ENCODE measurements at places on chromosomes 12 and 14.

GRCh38 chr12:116222358-116222757 is 55.1 kb downstream of the MED13L start:
- DNase-seq = peak; percentile 35

- DNase-seq = no peak
Observed at GRCh38 chr14:94165744-94166143, 8.4 kb upstream of the PPP4R4 start.

- no peak for DNase-seq
Observed at GRCh38 chr12:13273850-13274249, 77.3 kb downstream of the EMP1 start.

GRCh38 chr12:88784166-88784565 is 203.9 kb upstream of the KITLG start:
- no peak for DNase-seq

GRCh38 chr12:83971781-83972180 is 940.8 kb downstream of the SLC6A15 start:
- DNase-seq = no peak

DNA sequence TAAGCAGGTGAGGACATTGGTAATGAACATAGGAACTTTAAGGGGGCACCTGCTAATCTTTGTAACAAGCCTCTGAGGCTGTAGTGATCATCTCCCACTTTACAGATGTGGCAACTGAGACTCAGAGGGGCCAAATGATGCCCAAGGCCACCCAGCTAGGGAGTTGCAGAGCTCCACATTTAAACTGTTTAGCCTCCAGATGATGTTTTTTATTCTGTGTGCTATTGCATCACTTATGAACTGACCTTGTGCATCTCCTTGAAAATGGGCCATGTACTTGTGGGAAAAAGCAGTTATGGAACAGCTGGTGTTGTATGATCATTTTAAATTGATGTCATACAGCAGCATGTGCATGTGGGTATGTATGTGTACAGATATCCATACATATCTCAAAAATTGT is 41.4 kb downstream of the TPCN1 start:
- DNase-seq = no peak

GRCh38 chr12:117046011-117046369 is 53.2 kb downstream of the TESC start:
- no peak for DNase-seq

- DNase-seq = no peak
Observed at GRCh38 chr14:100894416-100894815, 9.1 kb downstream of the RTL1 start.

- DNase-seq = no peak
Observed at GRCh38 chr12:19138551-19138950, 9.0 kb downstream of the PLEKHA5 start.

GRCh38 chr12:123571343-123571813 is 13.0 kb upstream of the TMED2 start:
- no peak for DNase-seq

DNA sequence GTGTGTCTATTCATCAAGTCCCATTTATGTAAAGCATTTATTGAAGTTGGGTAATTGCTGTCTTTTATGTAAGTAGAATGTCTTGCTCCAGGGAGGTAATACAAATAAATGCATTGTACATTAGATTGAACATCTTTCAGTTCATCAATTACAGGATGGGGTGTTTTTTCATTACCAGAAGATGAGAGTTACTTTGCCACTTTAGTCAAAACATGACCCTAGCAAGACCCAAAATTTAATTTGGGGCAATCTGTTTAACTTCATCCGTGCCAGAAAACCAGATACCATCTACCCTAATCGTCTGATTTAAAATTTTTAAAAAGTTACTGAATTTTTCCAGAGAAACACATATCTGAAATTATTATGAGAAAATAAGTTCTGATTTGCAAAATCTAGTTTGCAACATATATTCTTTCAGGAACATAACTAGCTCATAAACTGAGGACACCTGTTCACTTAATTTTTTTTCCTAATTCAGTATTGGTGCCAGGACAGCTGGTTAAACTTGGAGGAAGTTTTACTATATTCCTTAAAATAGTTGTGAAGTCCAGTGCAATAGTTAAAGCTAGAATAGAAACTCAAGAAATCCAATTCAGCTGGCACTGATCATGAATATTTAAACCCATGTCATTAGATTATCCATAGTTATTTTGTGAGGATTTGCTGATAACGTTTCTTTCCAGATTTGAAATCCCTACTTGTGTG is 114.5 kb downstream of the SRGAP1 start:
- no peak for DNase-seq

DNA sequence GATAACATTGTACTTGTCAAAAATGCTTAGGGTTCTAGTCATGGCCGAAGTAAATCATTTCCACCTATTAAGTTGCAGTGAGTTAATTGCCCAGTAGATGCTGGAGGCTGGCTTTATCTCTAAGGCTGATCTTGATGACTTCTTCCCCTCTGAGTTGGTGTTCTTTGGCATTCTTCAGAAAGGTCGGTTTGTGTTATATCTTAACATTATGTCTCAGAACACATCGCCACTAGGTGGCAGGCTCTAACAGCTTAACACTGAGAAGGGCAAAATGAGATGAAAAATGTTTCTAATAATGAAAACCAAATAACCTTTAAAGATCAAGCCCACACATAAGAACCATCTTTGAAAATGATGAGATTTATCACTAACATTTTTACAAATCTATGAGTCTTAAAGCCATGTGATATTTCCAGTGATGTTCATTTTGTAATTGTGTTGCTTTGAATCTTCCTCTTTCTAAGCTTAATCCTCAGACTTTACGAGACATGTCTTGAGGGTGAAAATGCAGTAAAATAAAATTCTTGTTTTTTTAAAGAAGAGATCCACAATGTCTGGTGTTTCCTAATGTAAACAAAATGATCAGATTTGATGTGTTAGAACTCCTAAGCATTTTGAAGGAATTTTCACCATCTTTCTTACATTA is 28.6 kb downstream of the SUDS3 start:
- DNase-seq = peak; percentile 53

GRCh38 chr12:6632026-6632983 is 3.5 kb downstream of the LPAR5 start:
- peak; percentile 63 for DNase-seq

DNA sequence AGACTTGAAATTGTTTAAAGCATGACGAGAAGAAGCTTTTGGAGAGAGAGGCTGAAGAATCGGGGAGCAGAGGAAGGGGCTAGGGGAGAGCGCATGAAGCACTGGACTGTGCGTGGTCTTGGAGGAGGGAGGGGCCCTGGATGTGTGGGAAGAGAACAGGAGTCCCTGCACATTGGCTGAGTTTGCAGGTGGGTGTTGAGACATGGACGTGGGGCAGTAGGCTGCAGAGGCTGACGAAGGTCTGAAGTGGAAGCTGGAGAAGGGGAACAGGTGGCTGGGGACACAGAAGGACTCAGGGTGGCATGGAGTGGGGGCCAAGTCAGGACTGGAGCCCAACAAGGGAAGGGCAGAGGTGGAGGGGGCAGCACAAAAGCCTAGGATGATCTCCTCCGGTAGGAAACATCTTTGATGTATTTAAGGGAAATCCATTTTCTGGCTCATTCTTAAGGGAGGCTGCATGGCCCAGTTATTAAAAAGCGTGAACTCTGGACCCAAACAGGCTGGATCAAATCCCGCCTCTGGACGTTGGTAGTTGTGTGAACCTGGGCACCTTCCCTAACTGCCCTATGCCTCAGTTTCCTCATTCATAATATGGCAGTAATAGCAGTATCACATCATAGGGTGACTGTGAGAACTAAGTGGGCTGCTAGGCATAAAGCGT is 29.0 kb downstream of the ADGRD1 start:
- no peak for DNase-seq

- DNase-seq = no peak
Observed at GRCh38 chr12:74957231-74957630, 252.4 kb downstream of the KCNC2 start.

GRCh38 chr12:65740506-65740872 is 83.8 kb upstream of the HMGA2 start:
- no peak for DNase-seq

DNA sequence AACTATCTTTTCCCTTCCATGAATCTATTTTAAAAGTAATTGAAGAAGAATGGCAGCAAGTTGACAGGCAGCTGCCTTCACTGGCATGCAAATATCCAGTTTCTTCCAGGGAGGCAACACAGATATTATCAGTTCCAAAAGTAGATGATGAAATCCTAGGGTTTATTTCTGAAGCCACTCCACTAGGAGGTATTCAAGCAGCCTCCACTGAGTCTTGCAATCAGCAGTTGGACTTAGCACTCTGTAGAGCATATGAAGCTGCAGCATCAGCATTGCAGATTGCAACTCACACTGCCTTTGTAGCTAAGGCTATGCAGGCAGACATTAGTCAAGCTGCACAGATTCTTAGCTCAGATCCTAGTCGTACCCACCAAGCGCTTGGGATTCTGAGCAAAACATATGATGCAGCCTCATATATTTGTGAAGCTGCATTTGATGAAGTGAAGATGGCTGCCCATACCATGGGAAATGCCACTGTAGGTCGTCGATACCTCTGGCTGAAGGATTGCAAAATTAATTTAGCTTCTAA is 18.4 kb downstream of the TMPO start:
- DNase-seq = no peak

GRCh38 chr14:104320611-104321086 is 182.3 kb downstream of the KIF26A start:
- DNase-seq = no peak

GRCh38 chr12:23891115-23891514 is 58.4 kb downstream of the SOX5 start:
- no peak for DNase-seq

- no peak for DNase-seq
Observed at GRCh38 chr12:117494833-117495655, 133.6 kb upstream of the NOS1 start.

GRCh38 chr12:19910681-19911080 is 457.7 kb upstream of the PDE3A start:
- no peak for DNase-seq

GRCh38 chr12:42660117-42660516 is 70.6 kb upstream of the PRICKLE1 start:
- DNase-seq = no peak

GRCh38 chr12:71581206-71581605 is 82.4 kb downstream of the ZFC3H1 start:
- DNase-seq = no peak

GRCh38 chr14:61343471-61343870 is 22.1 kb downstream of the PRKCH start:
- DNase-seq = no peak

- DNase-seq = no peak
Observed at GRCh38 chr14:67650694-67651093, 23.7 kb downstream of the VTI1B start.

GRCh38 chr12:32901553-32901952 is 5.0 kb upstream of the PKP2 start:
- no peak for DNase-seq

DNA sequence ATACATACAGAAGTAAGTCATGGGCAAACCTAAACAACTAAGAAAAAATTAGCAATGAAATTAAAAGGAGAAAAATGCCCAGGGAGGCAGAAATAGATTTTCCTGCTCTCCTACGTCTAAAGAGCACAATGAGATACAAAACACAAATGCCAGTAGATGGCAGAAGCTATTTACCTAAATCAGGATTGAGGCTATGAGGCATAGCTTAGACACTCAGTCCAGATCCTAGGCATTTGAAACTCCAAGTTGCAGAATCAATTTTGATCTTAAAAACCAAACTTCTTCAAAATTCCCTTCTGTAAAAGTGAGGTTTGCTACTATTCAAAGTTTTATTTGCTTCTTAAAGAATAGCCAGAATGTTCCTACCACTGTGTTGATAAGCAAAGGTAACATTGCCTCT is 368.6 kb downstream of the DAD1 start:
- DNase-seq = no peak

DNA sequence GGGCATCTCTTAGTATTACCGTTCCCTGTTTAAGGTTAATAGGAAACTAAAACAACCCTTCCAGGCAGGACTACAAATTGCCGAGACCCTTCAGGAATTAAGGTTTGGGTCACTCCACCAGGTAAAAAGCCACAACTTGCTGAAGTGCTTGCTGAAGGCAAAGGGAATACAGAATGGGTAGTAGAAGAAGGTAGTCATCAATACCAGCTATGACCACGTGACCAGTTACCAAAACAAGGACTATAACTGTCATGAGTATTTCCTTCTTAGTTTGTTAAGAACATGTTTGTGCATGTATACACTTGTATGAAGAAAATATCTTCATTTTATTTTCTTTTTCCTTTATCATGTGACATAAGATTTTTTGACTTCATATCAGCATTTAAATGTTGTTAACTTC is 578.7 kb upstream of the FBXO33 start:
- DNase-seq = no peak

- no peak for DNase-seq
Observed at GRCh38 chr14:72909163-72909562, 15.3 kb upstream of the DPF3 start.

DNA sequence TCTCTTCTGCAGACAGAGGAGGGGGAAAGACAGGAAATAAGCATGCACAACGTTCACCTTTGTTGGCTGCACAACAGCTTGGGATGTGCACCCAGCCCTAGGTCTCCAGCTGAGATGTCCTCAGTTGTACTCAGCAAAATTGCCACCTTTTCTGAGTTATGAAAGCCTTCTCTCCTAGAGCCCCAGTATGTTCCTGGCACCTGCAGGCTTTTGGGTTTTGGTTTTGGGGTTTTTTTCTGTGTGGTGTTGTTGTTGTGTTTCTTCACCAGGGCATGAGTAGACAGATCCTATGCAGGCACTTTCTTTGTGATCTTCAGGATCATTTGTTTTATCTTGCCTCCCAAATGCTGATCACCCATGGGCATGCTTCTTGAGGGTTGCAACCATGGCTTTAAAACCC is 463.4 kb downstream of the DPF3 start:
- DNase-seq = no peak

DNA sequence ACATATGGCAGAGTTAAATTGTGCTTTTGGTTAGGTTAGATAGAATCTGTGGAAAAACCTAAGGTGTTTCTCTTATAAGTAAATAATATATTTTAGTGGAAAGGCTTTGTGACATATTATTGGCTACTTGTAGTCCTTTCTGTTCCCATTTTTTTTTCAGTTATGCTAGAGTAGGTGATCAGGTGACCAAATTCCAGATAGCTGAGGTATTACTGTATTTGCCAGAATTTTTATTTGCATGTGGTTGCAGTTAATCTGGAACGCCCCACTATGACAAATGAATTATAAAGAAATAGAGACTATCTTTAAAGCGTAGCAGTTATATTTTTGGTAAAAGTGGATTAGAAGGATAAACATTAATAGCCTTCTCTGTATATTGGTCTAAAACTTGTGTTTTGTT is 52.0 kb downstream of the ARHGAP5 start:
- no peak for DNase-seq

All from CD4-positive, alpha-beta T cell treated with Interleukin-15 for 4 hours (primary cell).